ENCODE measurements at places on chromosomes 1 and 21.

- DNase-seq: no peak
Observed at GRCh38 chr1:197312163-197312562, 44.1 kb downstream of the CRB1 start.

DNA sequence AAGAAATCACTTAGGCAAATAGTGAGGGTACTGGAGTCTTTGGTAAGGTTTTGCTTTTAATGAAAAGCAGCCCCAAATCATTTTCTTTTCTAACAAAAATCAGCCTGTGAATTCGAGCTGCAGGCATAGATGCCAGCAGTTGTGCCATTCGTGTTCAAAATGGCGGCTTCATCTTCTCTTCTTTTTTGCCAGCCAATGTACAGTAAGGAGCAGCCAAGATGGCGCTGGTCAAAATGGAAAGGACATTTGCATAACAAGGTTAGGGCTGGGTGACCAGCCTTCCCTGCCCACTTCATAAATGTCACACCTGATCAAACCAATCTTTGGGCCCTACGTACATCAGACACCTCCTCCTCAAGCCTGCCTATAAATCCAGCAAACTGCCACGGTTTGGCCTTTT lies 100.2 kb upstream of the RGS1 start:
- no peak for DNase-seq

DNA sequence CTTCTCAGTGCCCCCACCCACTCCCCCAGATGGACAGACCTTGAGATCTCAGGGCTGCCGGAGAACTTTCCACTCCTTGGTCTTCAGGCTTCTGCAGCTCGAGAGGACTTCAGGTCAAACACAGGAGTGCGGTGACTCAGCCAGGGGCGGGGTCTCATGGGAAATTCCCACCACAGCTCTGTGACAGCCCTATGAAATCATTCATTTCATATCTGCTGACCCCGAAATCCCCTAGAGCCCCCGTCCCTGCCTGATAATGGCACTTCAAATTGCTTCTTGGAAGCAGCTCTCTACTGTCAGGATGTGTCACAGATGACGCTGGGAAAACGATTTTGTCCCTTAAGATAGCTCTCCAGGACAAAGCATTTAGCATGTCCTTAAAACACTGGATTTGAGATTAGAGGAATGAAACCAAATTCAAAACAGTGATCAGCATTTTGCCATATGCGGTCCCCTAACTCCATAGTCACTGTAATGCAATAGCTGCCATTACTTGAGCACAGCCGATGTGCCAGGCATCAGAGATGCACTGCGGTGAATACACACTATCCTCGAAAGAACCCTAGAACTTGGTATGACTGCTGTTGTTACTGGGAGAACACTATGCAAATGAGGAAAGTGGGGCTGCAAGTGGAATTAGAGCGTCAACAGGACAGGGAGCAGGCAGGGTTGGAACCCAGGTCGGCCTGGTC lies at the start of gene TNFRSF9:
TNFRSF9 (minus strand) TSS at position 95 of the 692 bp plus-strand sequence. CDS start 845 bp downstream, outside the sequence.
- no peak for DNase-seq

DNA sequence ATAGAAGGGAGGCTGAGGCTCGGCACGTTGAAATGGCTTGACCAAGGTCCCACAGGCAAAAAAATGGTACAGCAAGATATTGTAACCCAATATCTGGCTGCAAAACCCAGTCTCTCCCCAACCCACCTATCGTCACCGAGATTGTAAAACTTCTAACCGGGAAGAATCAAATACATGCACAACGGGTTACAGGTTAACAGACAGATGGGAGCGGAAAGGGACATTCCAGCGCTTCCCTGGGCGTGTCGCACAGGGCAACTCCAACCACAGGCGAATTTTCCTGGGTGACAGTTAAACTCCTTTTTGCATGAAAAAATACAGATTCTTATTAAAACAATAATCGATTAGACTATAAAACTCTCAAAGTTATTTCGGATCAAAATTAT lies 31.8 kb upstream of the JUN start:
- DNase-seq: no peak

DNA sequence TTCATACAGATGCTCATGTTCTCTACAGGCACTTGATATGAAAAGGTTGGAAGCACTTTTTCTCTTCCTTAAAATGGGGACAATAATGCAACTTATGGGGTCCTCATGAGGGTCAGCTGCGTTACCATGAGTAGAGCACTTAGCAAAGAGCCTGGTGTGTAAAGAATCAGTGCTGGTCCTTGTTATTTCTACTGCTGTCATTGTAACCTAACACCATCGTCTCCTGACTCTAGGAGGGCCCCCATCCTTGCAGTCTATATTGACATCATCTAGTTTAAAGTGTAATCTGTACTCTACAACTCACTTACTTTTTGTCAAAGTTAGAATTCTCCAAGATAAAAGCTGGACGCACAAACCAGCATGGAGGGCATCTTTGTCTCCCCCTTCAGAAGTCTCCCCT lies 2.4 kb downstream of the CAPN9 start:
- no peak for DNase-seq

DNA sequence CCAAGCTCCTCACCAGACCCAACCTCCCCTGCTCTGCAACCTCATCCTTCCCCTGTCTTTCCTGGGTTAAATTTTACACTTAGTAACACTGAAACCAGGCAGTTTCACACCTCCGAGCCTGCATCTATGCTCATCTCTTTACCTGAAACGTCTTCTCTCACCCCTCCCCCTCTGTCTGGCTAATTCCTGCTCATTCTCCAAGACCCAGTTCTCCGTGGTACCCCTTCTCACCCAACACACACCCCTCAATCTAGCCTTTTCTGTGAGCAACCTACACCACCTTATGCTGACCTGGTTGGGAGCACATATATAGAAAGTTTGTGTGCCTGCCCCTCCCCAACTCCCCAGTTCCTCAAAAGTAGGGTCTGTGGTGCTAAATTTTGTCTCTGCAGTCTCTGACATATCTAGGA lies 3.7 kb upstream of the KIAA1614 start:
- DNase-seq: no peak

- DNase-seq: no peak
Observed at GRCh38 chr1:153553096-153553495, 4.0 kb upstream of the S100A3 start.

DNA sequence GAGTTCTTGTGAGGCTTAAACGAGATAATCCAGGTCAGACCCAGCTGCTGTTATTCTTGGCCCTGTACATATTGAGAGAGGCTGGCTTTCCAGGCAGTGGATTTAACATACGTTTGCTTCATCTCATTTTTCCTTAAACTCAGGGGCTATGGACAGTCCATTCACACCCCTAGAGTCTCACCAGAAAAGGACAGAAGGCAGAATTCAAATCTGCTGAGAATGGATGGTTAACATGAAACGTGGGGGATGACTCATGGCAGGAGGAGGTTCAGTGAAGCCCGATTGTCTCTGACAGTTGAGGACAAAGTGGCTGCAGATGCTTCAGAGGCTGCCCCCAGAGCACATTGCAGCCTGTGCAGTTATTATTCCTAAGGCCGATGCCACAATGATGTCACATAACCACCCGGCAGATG lies 39.5 kb downstream of the TGFB2 start:
- DNase-seq: no peak

- DNase-seq: no peak
Observed at GRCh38 chr1:40258445-40258769, 371 bp downstream of the ZMPSTE24 start.

GRCh38 chr1:180269645-180270529 lies 39.8 kb downstream of the LHX4 start:
- no peak for DNase-seq

DNA sequence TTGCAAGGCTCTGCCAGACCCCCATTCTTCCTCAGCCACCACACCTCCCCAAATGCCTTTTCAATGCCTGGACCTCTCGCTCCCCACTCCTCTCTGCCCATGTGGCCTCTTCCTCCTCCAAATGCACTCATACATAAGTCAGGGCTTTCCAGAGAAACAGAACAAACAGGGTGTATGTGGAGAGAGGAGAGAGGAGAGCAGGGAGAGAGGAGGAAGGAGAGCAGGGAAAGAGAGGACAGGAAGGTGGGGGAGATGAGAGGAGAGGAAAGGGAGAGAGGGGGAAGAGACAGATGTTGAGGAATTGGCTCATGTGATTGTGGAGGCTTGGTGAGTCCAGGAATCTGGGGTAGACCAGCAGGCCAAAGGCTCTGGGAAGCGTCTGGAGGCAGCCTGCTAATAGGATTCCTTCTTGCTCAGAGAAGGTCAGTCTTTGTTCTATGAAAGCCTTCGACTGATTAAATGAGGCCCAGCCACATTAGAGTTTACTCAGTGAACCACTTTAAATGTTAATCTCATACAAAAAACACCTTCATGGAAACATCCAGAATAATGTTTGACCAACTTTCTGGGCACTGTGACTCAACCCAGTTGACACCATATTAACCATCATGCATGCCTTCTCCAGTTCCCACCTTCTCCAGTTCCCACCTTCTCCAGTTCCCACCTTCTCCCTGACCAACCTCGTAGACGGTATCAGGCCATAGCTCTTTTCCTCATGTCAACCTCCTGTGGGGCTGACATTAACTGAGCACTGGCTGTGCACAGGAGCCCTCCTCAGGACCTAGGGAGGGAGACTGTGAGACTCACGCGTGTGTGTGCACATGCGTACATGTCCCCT lies 11.3 kb upstream of the LGR6 start:
- no peak for DNase-seq

DNA sequence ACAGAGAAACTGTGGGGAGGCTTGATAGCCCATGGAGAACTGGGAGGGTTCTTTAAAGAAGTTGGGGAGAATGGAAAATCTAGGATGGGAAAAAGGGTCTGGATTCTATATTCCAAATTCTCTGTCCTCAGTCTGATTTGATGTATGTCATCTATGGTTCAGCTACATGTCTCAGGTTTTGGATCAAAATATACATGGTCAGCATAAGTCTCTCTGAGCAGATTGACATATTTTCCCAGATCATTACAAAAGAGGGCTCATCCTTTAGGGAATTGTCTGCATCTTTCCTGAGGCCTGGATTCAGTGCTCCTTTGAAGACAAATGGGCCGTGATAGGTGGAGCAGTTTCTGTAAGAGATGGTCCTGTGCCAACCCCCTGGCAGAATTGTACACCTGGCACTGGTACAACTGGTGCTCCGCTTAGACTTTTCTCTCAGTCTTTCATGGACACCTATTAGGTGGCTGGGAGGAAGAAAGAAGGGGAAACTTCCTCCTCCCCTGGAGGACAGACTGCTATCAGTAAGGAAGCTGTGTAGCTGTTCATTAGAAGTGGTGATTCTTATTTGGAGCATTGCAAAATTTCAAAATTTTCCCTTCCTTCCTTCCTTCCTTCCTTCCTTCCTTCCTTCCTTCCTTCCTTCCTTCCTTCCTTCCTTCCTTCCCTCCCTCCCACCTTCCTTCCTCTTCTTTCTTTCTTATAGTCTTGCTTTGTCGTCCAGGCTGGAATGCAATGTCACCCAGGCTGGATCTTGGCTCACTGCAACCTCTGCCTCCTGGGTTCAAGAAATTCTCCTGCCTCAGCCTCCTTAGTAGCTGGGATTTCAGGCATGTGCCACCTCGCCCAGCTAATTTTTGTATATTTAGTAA lies 26.1 kb upstream of the RGL1 start:
- DNase-seq: no peak

DNA sequence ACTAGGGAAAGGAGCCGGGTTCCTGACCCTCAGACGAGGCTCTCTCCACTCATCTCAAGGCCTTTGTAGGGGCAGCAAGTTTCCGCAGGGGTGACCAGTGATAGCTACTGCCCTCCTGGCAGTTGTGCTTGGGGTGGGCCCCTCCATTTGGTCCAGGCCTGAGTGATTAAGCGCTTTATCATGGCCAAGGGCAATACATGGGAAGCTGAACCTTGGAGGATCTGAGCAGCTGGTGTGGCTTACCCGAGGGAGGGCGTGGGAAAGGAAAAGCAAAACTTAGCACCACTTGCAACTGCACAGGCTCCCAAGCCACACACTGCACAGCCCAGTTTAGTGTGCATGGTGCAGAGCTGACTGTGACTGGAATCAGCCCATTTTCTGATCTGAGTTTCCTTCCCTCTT lies 47.8 kb downstream of the GADD45A start:
- no peak for DNase-seq

DNA sequence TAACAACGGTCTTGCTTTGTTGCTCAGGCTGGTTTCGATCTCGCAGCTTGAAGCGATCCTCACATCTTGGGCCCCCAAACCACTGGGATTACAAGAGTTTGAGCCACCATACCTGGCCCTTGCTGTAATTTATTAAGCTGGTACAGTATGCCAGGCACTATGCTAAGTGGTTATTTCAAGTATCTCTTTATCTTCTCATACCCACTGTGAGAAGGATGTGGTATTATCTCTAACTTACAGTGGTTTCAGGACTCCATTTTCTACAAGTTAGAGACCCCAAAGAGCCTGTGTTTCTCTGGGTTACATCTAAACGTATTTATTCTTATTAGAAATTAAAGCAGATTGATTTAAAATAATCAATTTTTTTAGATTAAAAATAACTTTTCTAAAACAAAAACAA lies 8.1 kb upstream of the ST3GAL3 start:
- no peak for DNase-seq

DNA sequence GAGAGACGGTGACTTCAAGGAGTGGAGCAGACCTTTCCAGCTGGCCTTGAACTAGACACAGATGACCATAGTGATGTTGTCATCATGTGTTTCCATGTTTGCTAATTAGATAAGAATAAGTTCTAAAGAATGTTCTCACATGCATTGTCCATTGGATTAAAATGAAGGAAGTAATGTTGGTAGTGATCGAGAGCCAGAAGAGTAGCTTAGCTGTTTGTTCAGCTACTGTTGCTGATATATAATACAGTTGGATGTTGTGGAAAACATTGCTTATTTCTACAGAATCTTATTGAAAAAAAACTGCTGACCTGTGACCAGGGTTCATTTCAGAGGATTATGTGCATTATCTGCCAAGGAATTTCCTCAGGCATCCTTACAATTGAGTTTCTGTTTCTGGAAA lies 249.1 kb upstream of the POGK start:
- DNase-seq: no peak

DNA sequence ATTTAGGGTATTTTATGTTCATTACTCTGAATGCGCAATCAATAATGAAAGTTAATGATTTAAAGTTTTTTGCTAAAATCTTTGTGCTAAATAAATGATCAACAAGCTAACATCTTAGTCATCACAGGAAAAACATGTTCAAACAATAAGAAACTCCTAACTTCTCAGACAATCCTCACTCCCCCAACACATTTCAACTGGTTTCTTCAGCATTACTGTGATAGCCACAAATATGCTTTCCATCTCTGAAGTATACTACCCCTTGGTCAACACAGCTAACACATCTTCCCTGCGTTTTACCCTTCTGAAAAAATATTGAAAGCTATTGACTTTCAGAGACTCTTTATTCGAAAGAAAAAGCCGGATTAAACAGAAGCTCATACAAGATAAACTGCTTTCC lies 85.8 kb downstream of the ZNF644 start:
- DNase-seq: no peak
